ENCODE measurements at places on chromosomes 5 and 9. TPM values are rescaled to one million over a fixed set of nuclear protein-coding genes. Genes with fewer than 3 reads are reported as not detected.

DNA sequence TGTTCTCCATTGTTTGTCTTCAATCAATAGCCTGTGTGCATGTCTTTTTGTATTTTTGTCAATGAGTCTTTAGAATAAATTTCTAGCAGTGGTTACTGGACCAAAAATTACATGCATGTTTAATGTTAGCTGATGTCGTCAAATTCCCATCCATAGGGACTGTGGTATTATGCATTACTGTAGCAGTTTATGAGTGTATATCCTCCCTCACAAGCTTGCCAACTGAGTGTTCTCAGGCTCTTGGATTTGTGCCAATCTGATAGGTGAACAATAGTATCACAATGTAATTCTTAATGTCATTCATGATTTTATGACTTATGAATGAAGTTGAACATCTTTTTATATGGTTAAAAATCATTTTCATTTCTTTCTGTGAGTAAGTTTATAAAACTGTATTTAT lies 13.0 kb downstream of the SNX24 start:
- H3K36me3 ChIP-seq, result no peaks in the 10 kb centered on the region
- DNase-seq, result no peak
- H3K4me1 ChIP-seq, result no peaks in the 10 kb centered on the region
- H3K4me3 ChIP-seq, result no peak overlapping the region
- H3K27ac ChIP-seq, result no peak overlapping the region

Gene FAM13B
- 42.9 TPM for total RNA-seq

DNA sequence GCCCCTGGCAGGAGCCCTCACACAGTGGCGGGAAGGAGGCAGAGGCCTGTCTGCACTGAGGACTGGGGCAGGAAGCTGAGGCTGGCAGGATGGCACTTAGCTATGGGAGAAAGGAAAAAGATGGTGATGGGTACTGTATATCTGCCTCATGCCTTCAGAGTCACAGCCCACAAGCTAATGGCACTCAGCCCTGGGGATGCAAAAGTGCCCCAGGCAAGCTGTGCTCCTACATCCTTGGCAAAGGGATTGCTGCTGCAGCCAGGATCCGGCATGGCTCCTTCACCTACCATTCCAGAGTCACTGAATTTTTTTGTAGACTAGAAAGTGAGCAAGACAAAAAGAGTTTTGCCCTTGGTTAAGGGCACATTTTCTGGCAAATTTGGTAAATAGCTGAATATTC lies 8.7 kb downstream of the ACSL6 start:
- H3K27ac ChIP-seq, result no peak overlapping the region
- no peak for DNase-seq
- no peak overlapping the region for H3K4me3 ChIP-seq
- H3K27me3 ChIP-seq, result no peaks in the 10 kb centered on the region
- no peaks in the 10 kb centered on the region for H3K36me3 ChIP-seq

DNA sequence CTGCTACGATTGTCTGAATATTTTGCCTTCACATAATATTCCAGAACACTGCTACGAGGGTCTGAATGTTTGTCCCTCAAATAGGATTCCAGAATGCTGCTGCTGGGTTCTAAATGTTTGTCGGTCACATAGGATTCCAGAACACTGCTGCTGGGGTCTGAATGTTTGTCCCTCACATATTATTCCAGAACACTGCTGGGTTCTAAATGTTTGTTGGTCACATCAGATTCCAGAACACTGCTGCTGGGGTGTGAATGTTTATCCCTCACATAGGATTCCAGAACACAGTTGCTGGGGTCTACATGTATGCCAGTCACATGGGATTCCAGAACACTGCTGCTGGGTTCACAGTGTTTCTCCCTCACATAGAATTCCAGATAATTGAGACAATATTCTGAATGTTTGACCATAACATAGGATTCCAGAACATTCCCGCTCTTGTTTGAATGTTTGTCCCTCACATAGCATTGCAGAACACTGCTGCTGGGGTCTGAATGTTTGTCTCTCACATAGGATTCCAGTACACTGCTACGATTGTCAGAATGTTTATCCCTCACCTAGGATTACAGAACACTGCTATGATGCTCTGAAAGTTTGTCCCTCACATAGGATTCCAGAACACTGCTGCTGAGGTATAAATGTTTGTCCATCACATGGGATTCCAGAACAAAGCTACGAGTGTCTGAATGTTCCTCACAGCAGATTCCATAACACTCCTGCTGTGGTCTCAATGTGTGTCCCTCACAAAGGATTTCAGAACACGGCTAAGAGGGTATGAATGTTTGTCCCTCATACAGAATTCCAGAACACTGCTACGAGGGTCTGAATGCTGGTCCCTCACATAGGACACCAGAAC lies 201.8 kb downstream of the FOXD4L6 start:
- H3K27me3 ChIP-seq, result no peaks in the 10 kb centered on the region
- no peak for DNase-seq
- no peak overlapping the region for H3K4me3 ChIP-seq
- no peaks in the 10 kb centered on the region for H3K36me3 ChIP-seq

DNA sequence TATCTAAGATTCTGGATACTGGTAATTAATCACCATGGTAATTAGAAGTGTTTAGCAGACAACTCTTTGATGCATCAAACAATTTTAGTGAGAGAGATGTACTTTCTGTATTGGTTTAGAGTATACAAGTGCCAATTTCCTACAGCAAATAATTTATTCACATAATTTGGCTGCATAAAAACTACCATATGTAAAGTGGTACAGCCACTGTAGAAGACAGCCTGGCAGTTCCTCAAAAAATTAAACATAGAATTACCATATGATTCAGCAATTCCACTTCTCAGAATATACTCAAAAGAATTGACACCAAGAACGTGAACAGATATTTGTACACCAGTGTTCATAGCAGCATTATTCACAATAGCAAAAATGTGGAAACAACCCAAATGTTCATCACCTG lies 36.2 kb downstream of the PHAX start:
- DNase-seq, result no peak
- no peak overlapping the region for H3K27ac ChIP-seq
- H3K4me1 ChIP-seq, result no peaks in the 10 kb centered on the region
- H3K27me3 ChIP-seq, result no peaks in the 10 kb centered on the region
- H3K4me3 ChIP-seq, result no peak overlapping the region

DNA sequence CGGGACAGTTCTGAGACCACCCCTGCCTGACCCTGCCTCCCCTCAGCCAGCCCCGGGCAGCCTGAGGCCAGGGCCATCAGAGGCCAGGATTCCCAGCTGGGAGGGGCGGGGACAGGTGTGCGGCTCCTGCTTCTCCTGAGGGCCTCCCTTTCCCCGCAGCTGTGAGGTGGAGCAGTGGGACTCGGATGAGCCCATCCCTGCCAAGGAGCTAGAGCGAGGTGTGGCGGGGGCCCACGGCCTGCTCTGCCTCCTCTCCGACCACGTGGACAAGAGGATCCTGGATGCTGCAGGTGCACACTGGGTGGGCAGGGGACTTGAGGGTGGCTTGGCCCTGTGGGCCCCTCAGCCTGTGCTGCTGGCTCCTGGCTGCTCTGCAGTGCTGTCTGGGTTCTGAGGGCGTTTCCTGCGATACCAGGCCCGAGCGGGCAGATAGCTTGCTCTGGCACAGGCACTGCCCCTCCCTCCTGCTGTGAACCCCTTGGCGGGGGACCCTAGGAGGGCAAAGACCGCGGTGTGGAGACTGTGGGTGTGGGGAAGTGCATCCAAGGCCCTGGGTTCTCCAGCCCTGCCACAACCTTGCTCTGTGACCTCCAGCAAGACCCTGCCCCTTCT lies 2.3 kb downstream of the GRHPR start:
- H3K36me3 ChIP-seq, result peaks cover 25% of the 10 kb centered on the region
- no peak overlapping the region for H3K4me3 ChIP-seq
- H3K27me3 ChIP-seq, result no peaks in the 10 kb centered on the region
- H3K4me1 ChIP-seq, result peaks cover 16% of the 10 kb centered on the region

- H3K36me3 ChIP-seq, result no peaks in the 10 kb centered on the region
- no peak overlapping the region for H3K27ac ChIP-seq
- H3K4me3 ChIP-seq, result no peak overlapping the region
- no peaks in the 10 kb centered on the region for H3K4me1 ChIP-seq
These were observed 452.1 kb upstream of the PTPRD start for GRCh38 chr9:11064909-11065308.

DNA sequence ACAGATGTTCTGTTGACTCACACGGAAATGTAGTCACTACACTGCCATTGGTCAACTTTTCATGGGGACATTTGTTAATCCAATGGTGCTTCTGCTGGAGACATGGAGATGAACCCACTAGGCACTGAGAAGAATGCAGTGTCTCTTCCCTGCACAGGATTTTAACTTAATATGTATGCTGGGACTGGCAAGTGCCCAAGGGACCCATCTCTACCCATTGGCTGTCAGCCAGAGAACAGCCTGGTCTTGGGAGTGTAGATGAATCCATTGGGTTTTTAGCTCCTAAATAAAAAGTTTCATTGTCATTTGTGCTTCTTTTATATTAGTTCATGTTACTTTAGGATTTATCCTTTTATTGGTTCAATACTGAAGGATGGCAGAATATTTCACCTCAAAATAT lies 195.8 kb upstream of the CDH6 start:
- no peak overlapping the region for H3K27ac ChIP-seq
- H3K27me3 ChIP-seq, result no peaks in the 10 kb centered on the region
- H3K4me1 ChIP-seq, result no peaks in the 10 kb centered on the region
- H3K36me3 ChIP-seq, result no peaks in the 10 kb centered on the region
- H3K4me3 ChIP-seq, result no peak overlapping the region
- DNase-seq, result no peak

All from thyroid gland (tissue), 4 donors.